Urothelium cell line (cell line): ENCODE measurements at places on chromosomes 5 and 9.

GRCh38 chr5:125410537-125411070 is 664.2 kb upstream of the ZNF608 start:
- no peak for DNase-seq

- no peak for DNase-seq
Measured at GRCh38 chr5:125894383-125894782, 528.8 kb upstream of the GRAMD2B start.

- no peak for DNase-seq
Measured at GRCh38 chr9:134993416-134993815, 75.7 kb upstream of the FCN1 start.

- no peak for DNase-seq
Measured at GRCh38 chr9:123687246-123687751, 242.6 kb downstream of the DENND1A start.

- no peak for DNase-seq
Measured at GRCh38 chr5:67610186-67610912, 413.8 kb upstream of the CD180 start.

GRCh38 chr9:124267271-124267807 is 9.6 kb downstream of the NEK6 start:
- peak; percentile 70 for DNase-seq

DNA sequence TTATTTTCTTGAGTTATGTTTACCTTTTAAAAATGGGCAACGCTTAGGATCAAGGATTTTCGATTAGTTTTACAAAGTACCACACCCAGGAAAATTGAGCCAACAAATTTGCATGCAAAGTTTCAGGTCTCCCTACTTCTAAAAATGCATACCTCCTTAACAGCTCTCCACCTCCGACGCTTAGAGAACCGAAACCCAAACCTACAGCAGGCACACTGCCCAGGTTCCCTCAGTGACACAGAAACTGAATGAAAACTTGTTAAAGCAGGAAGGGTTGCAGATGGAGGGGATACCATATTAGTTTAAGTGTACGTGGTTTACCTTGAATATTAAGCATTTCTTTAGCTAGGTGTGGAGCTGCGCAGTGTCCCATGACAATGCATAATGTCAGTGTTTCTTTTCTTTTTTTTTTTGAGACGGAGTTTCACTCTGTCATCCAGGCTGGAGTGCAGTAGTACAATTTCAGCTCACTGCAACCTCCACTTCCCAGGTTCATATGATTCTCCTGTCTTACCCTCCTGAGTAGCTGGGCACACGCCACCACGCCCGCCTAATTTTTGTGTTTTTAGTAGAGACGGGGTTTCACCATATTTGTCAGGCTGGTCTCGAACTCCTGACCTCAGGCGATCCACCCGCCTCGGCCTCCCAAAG is 1.6 kb upstream of the SUB1 start:
- DNase-seq: no peak

GRCh38 chr5:61675015-61675692 is 343.1 kb downstream of the ZSWIM6 start:
- DNase-seq: no peak
